ENCODE measurements at places on chromosomes 4 and X.

- no peak for DNase-seq
Observed at GRCh38 chr4:67250131-67250896, 295.0 kb downstream of the CENPC start.

- DNase-seq, result no peak
Observed at GRCh38 chr4:55159851-55160250, 34.5 kb upstream of the KDR start.

DNA sequence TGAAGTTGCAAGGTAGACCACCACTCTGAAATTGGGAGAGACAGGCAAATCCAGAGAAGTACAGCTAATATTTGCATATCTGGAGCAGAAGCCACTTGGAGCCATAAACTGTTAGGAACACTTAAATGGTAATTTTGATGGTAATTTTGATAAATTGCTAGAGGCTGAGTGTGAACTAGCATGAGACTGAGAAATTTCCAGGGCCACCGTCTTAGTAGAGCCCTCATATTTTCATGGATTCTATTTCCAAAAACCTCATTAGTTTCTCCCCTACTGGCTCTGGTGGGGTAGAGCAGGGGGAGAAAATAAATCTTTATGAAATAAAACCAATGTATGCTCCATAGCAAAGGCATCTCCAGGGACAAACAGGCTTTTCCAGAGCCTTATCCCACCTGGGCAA lies 429.4 kb upstream of the DIPK2B start:
- DNase-seq, result no peak

DNA sequence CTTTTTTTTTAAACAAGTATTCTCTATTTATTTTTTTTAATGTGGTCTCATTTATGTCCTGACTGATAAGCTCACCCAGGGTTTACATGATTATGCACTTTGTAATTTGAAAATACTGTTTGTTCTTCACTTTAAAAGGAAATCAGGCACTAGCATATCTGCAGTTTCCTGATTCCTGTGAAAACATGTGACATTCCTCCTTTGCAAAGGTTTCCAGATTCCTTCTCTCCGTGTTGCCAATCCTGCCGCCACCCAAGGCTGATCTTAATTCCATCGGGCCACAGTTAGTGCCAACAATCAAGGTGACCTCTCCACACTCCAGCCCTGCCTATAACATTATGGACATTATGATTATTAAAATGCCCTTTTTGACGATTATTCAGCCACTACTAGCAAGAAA lies 225.4 kb downstream of the PCDH7 start:
- no peak for DNase-seq

DNA sequence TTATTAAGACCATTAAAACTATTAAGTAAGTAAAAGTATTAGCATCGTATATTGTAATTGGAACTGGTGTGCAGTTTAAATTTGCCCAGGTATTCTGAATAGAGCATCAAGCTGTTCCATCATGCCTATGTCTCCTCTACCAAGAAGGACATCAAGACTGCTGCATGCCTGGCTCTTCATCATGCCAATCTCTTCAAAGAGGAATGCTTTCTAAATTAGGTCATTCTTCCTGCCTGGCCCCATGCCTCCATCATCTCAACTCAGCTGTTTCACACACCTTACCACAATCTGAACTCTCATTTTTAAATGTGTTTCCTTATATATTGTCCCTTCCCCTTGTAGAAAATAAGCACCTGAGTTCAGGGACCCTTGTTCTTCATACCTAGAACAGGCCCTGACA lies 270.5 kb upstream of the PPARGC1A start:
- DNase-seq, result no peak

- no peak for DNase-seq
Observed at GRCh38 chr4:128930051-128930450, 120.6 kb downstream of the JADE1 start.

- no peak for DNase-seq
Observed at GRCh38 chr4:164803702-164804101, 49.8 kb downstream of the SMIM31 start.

GRCh38 chrX:139720136-139720535 lies 12.2 kb upstream of the MCF2 start:
- no peak for DNase-seq

Measured in C1 segment of cervical spinal cord (tissue), 14 donors.